ENCODE measurements at places on chromosomes 1 and 21.
A peak's percentile ranks its signal among the peaks of the same experiment; 100 is the strongest.

DNA sequence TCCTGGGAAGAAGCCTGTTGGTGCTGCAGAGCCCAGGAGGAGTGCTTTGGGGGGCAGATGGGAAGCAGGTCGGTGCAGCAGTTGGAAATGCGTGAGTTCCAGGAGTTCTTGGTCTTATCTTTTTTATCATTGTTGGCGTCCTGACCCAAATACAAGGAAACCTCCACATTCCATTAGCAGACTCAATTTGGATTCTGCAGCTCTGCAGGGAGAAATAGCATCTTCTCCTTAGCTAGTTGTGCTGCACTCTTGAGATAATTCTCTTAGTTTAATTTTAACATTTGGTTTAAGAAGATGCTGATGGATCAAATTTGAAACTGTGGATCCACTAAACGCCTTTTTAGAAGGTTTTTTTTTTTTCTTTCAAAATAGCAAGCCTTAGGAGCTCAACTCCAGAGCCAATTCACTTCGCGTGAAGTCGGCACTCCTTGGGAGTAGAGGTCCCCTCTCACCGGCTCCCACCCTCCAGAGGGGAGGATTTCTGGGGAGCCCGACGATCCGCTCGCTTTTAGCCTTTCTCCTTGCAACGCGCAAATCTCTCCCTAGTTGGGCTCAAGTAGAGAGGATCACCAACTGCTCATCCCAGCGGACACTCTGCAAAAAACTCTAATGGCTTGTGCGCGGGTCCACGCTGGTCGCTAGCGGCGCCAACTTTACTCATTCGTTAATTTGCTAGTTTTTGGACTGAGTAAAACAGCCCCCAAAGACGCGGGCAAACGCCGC, 1.3 kb downstream of the PLD5 start:
- no peak for DNase-seq

DNA sequence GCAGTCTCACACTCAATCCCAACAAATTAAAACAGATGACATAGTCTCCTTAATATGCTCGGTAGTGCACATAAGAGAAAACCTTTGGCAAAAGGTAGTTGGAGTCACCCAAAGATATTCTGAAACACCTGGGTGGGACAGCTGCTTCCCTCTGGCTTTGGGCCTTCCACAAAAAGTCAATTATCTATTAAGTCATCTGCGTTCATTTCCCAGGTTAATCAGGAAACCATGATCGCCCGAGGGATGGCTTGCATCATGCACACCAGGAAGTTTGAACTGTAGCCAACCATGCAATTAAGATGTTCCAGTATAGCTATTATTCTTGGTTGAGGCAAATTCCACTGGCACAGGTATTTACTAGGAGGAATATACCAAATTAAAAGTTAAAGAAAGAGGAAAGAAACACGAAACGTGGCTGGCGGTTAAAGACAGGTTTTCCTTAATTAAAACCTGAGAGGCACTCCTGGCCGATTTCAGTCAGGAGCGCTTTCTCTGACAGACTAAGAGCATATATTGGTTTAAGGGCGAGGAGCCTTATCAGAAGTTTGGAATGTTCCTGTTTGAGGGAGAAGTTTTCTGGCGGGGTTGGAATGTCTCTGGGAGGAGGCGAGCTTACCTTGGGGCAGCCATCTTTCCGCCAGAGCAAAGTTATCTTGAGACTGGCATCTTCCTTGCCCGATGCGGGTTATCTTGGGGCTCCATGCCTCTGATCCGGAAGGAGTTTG, 19.9 kb downstream of the CLDN17 start:
- peak; percentile 34 for DNase-seq

GRCh38 chr1:213779228-213779627, 208.5 kb upstream of the PROX1 start:
- DNase-seq = no peak

GRCh38 chr1:47396671-47397196, 19.4 kb upstream of the FOXE3 start:
- DNase-seq = no peak

GRCh38 chr1:22155517-22155916, 12.6 kb upstream of the WNT4 start:
- no peak for DNase-seq

DNA sequence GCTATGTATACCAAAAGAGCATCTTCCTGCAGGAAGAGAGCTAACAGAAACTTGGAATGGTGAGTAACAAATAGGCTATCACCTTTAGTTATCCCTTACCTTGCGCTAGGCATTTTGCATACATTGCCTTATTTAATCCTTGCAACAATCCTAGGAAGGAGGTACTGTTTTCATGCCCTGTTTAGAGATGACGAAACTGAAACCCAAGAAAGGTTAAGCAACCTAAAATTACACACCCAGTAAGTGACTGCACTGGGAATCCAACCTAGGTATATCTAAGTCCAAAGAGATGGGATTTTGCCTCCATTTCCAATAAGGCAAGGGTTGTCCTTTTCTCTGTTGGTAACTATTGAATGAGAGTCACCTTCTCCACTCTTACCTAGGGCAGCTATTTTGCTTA, 144.5 kb downstream of the TM2D1 start:
- DNase-seq = no peak

- no peak for DNase-seq
Observed at GRCh38 chr1:67573311-67573872, 111.6 kb upstream of the GADD45A start.

DNA sequence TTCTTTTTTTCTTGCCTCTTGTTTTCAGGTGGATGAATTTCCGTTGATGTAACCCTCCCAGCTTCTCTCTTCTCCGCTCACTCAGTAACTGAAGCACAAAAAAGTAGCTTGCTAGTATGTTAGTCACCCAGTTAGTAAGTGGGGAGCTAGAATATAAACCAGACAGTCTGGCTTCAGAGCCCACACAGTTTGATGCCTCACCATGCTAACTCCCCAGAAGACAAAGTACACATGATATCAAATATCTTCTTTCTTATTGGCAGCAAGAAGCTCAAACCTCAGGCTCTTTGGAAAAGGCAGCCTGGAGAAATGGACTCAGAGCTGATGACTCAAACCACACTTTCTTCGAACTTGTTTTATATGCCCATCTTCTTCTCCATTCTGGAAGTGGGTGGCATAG, 187.5 kb upstream of the PLXNA2 start:
- DNase-seq = no peak

GRCh38 chr21:26801498-26801897, 43.7 kb downstream of the ADAMTS1 start:
- peak; percentile 37 for DNase-seq

- DNase-seq = peak; percentile 71
Observed at GRCh38 chr1:202163281-202164270, 3.2 kb upstream of the PTPN7 start.

- no peak for DNase-seq
Observed at GRCh38 chr1:155268630-155269029, 4.7 kb downstream of the CLK2 start.

- DNase-seq = no peak
Observed at GRCh38 chr21:42680058-42680330, 26.6 kb downstream of the PDE9A start.

- no peak for DNase-seq
Observed at GRCh38 chr21:41950941-41951351, 2.9 kb downstream of the C2CD2 start.

DNA sequence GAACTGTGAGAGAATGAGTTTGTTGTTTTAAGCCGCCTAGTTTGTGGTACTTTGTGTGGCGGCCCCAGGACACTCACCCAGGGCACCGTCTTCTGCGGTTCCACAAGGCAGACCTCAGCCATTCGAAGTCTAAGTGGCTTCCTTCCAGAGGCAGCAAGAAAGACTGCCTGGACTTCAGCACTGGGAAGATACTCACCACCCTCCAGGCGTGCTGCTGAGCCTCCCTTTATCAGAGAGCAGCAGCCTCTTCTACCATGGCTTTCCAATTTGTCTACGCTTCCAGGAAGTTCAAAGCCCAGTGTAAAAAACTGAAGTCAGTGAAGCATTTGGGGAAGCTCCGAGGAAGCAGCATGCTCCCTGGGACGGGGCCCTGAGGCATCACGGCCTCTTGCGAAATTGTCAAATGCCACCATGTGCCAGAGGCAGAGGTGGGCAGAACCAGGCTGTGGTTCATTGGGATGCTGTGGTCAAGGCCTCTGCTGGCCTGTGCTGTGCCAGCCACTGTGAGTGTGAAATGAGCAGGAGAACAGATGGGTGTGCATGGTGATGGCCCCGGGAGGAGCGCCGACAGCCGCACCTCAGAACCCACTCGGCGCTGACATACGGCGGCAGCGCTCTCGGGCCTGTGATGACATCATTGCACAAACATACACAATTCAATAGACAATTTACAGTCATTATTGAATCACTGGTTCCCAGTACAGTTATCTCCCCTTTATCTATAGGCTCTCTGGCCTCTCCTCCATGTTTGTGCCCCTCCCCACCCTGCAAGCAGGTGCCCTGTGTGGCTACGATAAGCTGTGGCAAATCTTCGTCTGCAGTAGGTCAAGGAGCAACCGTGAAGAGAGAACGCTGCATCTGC, 110.4 kb downstream of the PDE9A start:
- no peak for DNase-seq

DNA sequence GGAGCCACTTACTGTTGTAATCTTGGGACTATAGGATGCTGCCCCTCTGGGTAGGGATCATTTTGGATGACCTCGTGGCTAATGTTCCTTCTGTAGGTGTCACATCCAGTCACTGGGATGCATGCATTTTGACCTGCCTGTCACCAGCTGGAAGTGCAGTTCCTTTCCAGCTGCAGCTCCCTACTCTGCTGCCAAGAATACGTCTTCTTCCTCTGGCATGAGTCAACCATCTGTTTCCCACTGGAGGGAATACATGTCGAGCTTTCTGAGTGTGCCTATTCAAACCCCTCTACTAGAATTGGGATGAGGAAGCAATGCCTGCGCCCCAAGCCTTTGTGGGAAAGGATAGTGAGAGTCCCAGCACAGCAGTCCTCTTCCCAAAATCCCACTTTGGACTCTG, 415.5 kb upstream of the ADAMTS5 start:
- no peak for DNase-seq

GRCh38 chr1:182113879-182114626, 52.5 kb upstream of the ZNF648 start:
- DNase-seq = no peak

- no peak for DNase-seq
Observed at GRCh38 chr21:35282944-35283343, 233.8 kb upstream of the RUNX1 start.

GRCh38 chr1:236391008-236391407, 3.1 kb upstream of the EDARADD start:
- no peak for DNase-seq

DNA sequence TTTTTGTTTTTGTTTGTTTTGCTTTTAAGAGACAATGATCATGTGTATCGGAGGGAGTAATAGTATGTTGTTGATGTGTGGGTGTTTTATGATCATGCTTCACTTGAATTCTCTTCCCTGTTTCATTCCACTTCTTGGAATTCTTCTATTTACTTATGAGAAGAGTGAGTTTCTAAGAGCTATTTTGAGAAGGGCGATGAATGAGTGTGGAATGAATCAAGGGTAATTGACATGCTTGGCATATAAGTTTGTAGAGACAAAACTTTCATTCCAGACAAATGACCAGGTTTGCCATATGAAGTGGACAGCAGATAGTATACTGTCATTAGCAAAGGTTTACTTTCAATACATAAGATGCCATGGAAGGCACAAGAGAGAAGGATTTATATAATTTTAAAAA, 42.3 kb upstream of the PDC start:
- no peak for DNase-seq

DNA sequence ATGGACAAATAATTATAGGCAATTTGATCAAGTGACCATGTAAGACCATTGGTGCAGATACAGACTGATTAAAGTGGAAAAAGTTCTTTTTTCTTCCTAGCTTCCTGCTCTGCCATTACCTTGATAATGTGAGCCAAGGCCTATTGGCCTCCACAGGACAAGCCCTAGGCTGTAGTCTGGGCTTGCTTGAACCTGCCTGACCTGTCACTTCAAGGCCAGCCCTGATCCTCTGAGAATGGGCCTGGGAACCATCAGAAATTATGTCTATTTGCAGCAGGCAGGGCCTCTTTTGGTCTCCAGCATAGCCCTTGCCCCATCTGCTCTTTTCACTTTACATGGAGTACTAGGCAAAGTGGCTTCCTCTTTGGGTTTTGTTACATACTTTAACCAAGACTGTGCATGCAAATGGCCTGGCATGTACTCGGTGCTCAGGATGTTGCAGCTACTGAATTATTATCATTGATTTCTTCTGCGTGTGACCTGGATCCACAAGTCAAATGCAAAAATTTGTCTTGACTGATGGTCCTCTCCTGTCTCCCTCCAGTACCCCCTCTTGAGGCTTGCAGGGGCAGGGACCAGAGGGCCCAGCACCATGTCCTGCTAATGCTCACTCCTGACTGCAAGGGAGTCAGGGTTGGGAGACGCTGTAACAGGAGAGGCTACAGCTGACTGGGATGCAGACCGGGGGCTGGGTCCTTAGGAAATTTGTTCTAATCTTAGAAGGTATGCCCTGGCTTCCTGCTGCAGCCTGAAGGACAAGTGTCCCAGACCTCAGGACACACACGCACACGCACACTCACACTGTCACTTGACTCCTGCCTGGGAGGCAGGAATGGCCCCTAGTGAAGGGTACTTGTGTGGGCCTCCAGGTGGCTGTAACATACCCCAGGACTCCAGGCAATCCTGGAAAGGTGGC, 39.4 kb downstream of the RCSD1 start:
- no peak for DNase-seq

GRCh38 chr1:14945132-14946010, 208.2 kb upstream of the TMEM51 start:
- DNase-seq = peak; percentile 92

GRCh38 chr21:31041295-31042079, 3.2 kb upstream of the KRTAP19-8 start:
- DNase-seq = no peak

DNA sequence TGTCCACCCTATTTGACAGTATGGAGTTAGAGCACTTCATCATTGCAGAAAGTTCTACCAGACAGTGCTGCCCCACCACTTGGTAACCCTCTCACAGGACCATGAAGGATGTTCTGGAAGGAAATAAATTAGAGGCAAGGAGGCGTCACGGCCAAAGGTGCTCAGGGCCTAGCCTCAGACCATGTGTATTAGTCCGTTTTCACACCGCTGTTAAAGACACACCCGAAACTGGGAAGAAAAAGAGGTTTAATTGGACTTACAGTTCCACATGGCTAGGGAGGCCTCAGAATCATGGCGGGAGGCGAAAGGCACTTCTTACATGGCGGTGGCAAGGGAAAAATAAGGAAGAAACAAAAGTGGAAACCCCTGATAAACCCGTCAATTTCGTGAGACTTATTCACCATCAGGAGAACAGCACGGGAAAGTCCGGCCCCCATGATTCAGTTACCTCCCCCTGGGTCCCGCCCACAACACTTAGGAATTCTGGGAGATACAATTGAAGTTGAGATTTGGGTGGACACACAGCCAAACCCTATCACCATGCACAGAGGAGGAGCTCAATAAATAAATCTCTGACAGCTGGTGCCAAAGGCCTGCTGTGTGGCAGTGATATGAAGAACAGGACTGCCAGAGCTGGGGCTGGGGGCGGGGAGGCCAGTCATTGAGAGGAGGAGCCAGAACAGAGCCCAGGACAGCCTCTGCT, 75.8 kb downstream of the FHAD1 start:
- DNase-seq = no peak

GRCh38 chr1:219412772-219413171, 200.1 kb downstream of the ZC3H11B start:
- no peak for DNase-seq

Measured in kidney (tissue), 22 donors.